Esophagus mucosa (tissue), 1 donor: ENCODE measurements at places on chromosomes 5 and 9.

DNA sequence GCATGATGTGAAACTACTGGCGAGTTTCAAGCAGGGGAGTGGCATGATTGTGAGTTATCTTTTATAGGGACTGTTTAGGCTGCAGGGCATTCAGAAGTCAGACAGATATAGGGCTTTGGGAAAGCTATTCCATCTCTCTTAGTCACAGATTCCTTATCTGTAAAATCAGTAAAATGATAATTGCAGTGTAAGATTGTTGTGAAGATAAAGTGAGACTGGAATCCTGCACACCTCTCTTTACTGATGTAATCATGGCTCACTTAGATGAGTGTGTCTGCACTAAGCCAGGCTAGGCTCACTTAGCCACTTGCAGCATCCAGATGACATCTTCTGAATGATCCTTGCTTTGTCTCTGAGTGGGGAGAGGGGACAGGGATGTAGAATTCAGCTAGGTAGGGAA is 81.8 kb upstream of the MAMDC2 start:
- ATAC-seq: no peak

DNA sequence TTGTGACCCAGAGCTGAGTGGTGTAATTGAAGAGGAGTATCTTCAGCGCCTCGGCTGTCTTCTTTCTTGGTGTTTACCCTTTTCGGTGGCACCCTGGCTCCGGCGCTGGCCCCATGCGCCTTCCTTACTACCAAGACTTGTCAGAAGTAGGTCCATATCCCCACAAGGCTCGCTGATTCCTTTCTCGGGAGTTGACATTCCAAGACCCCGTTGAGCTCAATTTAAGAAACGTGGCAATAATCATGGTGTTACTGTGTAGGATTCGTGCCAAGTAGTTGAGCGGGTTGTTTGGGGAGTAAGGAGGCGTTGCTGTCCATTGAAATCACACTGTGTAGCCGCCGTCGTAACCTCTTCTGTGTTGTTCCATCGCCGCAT is 795 bp downstream of the NDUFAF2 start:
- ATAC-seq: peak; percentile 39

DNA sequence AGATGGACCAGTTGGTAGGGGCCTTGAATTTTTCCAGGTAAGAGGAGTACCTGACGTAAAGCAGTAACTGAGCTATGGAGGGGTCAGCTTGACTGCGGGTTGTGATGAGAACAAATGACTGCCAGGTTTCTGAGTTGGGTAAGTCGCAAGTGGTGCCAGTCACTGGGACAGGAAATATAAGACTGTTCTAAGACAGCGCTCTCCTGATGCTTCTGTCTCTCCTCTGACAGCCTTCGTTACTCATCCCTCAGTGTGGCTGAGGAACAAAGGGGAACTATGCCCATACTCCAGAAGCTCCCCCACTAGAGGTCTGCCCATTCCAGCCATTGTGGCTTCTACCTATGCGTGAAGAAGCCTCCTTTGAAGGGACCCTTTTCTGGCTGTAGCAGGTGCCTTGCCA is 13.3 kb downstream of the CAVIN4 start:
- no peak for ATAC-seq

- ATAC-seq: no peak
Observed at GRCh38 chr9:134516464-134516863, 125.1 kb upstream of the COL5A1 start.

DNA sequence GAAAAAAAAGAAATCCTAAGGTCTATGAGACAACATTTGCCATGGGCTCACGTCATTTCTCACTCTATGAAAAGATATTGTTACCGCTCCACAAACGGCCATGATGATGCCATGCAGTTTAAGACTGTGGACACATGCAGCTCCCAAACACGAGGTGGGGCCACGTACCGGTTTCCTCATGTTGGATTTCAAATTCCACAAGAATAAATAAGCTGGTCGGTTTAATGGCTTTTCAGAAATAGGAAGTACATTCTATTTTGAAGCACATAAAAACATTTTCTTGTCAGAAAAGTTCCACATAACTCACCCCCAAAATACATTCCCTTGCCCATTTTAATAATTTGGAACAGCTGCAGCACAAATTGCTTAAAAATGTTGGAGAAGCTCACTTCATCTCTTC is 130.6 kb downstream of the MYO10 start:
- ATAC-seq: no peak

DNA sequence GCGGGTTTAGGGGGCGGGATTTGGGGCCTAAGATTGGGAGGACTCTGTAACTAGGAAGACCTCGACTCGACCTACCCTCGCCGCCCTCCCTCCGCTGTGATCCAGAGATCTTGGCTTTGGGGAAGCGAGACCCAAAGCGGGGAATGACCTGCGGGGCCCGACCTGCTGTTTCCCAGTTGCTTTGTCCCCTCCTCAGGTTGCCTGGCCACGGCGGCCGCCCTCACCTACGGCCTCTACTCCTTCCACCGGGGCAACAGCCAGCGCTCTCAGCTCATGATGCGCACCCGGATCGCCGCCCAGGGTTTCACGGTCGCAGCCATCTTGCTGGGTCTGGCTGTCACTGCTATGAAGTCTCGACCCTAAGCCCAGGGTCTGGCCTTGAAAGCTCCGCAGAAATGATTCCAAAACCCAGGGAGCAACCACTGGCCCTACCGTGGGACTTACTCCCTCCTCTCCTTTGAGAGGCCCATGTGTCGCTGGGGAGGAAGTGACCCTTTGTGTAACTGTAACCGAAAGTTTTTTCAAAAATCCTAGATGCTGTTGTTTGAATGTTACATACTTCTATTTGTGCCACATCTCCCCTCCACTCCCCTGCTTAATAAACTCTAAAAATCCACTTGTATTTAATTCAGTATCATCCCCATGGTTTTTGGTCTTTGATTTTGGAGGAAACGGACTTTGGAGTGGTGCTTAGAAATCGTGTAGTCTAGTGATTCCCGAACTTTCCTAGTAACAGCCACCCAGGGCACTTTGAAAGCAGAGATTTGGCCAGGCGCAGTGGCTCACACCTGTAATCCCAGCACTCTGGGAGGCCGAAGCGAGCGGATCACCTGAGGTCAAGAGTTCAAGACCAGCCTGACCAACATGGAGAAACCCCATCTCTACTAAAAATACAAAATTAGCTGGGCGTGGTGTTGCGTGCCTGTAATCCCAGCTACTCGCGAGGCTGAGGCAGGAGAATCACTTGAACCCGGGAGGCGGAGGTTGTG is 878 bp downstream of the HIGD2A start:
- peak; percentile 34 for ATAC-seq

- no peak for ATAC-seq
Observed at GRCh38 chr9:129236441-129237145, 58.5 kb upstream of the IER5L start.

DNA sequence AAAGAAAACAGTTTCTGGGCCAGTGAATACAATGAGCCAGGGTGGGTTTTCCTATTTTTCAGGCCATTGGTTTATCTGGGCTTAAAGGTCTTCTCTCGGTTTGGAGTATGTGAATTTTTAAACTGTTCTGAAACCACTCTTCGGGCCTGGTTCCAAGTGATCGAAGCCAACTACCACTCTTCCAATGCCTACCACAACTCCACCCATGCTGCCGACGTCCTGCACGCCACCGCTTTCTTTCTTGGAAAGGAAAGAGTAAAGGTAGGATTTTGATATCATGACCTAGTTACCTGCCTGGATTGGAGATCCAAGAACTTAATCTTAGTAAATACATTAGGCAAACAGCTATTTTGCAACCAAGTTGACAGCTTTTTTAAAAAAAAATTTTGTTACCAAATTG is 79.1 kb downstream of the WDR41 start:
- no peak for ATAC-seq

DNA sequence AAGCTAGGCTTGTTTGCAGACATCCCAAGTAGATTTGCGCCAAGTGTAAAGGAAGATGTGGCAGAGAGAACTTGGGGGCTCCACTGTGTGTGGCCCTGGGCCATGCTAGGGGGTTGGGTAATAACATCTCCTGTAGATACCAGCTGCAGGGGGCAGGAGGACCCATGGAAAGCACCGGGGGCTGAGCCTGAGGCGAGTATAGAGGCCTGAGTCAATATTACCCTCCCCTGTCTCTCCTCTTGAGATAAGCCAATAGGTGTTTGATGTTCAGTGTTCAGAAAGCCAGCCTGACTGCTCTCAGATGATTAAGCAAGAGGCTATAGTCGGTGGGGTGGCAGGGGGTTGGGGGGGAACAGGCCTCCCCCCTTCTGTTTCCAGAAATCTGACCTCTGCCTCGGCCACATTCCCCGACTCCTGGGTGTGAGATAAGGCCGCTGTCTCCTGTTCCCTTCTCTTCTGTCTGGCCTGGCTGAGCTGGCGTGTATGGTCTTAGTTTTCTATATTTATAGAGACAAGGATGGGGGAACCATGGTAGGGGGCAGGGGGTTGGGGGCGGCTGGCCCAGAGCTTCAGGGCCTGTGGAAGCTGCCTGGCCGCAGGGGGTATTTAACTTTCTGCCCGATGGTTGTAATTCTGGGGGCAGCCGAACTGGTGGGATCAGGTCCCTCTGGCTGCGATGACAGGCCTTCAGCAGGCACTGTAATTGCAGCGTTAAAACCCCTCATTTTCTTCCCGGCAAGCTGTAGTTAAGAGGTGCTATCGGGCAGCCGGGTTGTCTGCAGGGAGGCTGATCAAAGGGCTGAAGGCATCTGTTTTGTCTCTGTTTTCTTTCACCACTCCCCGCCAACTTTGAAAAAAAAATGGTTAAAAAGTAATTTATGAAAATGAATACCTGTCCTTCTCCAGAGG is 292.0 kb downstream of the NSG2 start:
- ATAC-seq: no peak

DNA sequence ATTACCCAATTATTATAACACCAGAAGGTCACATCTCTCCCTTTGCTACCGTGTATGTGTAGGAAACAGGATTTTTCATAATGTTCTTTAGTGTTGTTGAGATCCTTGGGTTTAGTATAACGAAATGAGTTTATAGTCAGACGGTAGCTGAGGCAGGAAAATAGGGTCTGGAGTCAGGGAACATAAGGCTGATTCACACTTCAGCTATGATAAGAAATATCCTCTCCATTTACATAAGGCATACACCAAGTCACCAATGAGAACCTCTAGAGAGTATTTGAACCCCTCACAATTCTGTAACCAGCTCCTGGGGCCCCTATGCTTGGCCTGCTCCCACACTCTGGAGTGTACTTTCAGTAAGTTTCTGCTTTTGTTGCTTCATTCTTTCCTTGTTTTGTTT is 58.9 kb upstream of the ANKH start:
- ATAC-seq: no peak

- ATAC-seq: no peak
Observed at GRCh38 chr5:128432913-128433440, 105.1 kb downstream of the FBN2 start.

DNA sequence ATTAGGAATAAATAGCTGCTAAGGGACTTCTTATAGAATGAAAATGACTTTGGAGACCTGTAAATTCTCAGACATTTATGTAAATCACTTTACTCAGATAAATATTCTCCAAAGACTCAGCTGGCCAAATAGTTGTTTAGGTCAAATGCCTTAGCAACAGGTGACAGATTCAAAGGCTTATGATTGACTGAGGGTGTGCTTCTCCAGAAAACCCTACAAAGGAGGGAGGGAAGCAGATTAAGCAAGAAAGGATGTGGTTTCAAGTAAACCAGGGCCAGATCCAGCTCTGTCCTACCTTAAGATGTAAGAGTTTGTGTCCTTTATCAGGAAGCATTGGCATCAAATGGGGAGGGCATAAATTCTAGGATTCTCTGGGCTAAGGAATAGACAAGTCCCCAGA is 433.0 kb downstream of the TLE1 start:
- no peak for ATAC-seq

DNA sequence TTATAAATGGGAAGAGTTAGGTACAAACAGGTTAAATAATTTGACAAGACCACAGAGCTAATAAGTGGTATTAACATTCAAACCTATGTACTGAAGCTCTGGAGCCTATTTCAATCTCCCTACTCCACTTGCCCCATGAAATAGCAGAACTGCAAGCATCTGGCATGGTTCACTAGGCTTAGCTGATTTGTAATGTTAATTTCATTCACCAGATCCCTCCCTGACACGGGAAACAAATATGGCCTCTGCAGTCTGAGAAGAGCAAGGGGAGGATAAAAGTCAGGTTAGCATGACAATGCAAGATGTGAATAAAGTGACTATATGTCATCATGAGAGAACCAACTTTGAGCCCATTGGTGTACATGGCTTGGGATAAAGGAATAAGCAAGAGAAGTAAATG is 428.8 kb downstream of the BRINP1 start:
- ATAC-seq: no peak

GRCh38 chr9:126838895-126839294 is 21.5 kb upstream of the ZBTB34 start:
- ATAC-seq: no peak

- ATAC-seq: no peak
Observed at GRCh38 chr5:2220741-2221140, 338.0 kb upstream of the IRX4 start.

DNA sequence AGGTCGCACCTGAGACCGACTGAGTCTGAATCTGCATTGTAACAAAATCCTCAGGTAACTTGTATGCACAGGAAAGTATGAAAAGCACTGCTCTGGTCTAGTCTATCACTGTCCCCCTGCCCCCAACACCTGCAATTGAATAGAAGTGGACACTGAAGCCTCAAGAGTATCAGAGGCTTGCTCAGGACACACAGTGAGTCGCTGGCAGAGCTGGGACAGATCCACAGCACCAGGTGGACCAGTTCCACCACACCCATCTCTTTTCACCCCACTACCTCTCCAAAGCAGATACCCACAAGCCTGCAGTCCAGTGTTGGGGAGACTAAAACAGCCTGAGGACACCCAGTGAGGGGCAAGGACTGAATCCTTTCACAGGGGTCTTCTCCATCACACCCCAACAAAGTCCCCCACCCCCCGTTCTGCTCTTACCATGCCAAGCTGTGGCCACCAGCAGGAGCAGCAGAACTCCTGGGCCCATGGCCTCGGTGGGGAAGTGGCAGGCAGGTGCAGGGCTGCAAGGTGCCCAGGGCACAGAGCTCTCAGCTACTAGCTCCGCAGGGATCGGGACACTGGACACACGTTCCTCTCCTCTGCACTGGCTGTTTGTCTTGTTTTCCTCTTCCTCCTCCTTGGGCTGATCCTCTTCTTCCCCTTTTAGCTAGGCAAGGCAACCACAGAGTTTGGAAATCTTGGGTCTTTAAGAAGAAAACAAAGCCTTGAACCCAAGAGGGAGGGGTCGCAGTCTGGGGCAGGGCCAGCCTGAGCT is at the start of gene CSF1R:
Gene CSF1R (minus strand): TSS at position 605 of the 766 bp plus-strand sequence. CDS start 127 bp downstream, at position 478.
- no peak for ATAC-seq

DNA sequence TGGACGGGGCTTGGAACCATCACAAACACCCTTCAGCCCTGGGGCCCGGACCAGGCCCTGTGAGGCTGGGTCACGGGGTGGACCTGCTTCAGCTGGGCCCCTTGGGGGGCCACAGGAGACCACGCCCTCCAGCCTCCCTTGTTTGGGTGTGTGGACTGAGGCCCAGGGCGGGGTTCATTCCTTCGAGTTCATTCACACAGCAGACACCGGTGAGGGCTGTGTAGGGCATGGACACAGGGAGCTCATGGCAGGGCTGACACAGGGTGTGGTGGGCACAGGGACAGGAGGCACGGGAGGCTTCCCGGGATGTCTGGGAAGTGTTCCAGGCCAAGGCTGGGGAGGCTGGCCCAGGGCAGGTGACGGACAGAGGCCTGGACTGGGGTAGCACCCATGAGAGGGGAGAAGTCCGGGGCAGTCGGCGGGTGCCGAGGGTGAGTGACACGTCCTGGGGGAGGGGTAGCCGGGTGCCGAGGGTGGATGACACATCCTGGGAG is 8.9 kb downstream of the DNLZ start:
- no peak for ATAC-seq

GRCh38 chr5:139841549-139841948 is 45.9 kb downstream of the PSD2 start:
- no peak for ATAC-seq
